Mucosa of descending colon (tissue), 3 donors: ENCODE measurements at places on chromosomes 5 and 9. TPM values are rescaled to one million over a fixed set of nuclear protein-coding genes. Genes with fewer than 3 reads are reported as not detected.

GRCh38 chr9:76646249-76646648 lies 118.0 kb upstream of the PCA3 start:
- DNase-seq, result peak; percentile 63

GRCh38 chr9:120776788-120777187 lies 16.4 kb downstream of the FBXW2 start:
- DNase-seq, result no peak

GRCh38 chr5:23013395-23013998 lies 160.4 kb upstream of the CDH12 start:
- DNase-seq, result no peak

PTPDC1 gene
- 5.7 TPM for total RNA-seq
